Smooth muscle cell of the umbilical artery (primary cell): ENCODE measurements at places on chromosomes 7 and 10. TPM values are rescaled to one million over a fixed set of nuclear protein-coding genes. Genes with fewer than 3 reads are reported as not detected.

The PDZD7 gene
- 1.2 and 1.5 TPM in 2 replicates for total RNA-seq

The CNNM1 gene
- total RNA-seq, result under 0.01 and 0.14 TPM in 2 replicates

The STEAP1 gene
- 12.5 and 20.5 TPM in 2 replicates for total RNA-seq

The ORAI2 gene
- total RNA-seq, result 71.9 and 106 TPM in 2 replicates

The VSTM4 gene
- total RNA-seq, result 1.2 and 1.6 TPM in 2 replicates
